Forelimb muscle (tissue), 1 donor: ENCODE measurements at places on chromosomes 6 and 20.

DNA sequence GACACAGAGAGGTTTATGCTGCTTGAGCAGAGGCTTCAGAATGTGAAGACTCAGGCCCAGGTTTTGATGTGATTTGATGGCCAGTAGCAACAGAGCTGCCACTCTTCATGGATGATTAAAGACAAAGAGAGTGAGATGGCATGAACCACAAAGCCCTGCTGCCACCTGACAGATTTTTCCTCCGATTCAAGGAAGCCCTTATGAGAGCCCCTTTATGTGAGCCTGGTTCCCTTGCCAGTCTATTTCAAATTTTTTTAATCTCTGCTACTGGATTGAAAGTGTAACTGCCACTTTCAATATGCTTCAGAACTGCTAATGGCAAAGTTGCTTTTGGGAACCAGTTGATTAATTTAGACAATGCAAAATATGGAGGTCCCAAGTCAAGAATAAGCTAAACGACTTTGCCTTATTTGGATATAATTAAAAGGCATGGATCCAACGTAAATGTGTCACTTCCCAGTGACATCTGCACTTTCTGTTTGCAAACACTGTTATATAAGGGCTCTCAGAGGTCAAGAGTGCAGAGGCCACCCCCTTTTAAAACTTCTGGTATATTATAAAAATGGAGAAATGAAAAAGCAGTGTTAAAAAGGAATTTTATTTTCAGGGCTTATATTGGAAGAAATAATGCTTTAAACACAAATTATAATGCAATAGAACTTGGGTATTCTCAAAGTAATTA is 238.9 kb upstream of the FLRT3 start:
- DNase-seq = no peak

- no peak for DNase-seq
Observed at GRCh38 chr6:111267764-111268333, 180.5 kb downstream of the SLC16A10 start.

GRCh38 chr6:5149159-5149704 is 64.1 kb downstream of the PPP1R3G start:
- no peak for DNase-seq

DNA sequence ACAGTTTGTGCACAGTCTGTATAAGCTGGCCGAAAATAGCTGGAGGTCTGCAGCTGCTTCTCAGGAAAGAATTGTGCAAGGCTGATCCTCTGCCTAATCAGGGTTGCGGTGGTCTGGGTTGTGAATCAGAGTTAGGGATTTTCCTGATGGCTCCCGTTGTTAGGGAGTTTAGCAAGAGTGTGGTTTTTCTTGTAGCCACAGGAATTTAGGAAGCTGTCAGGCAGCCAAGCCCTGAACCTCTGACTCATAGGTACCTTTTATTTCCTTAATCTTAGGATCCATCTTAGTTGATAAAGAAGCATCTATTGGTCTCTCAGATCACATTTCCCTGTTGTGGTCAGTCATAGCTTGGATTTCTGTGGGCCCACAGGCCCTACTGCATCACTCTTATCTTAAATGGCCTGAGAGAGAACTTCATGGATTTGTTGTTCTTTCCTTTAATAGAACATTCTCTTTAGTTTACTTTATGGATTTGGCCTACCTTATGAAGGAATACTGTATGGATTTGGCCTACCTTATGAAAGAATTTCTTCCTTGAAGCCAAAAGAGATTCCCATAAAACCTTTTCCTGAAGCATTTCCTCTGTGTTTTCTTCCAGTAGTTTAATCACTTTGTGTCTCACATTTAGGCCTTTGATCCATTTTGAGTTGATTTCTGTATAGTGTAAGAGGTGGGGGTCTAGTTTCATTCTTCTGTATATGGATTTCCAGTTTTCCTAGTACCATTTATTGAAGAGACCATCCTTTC is 10.3 kb downstream of the KIF25 start:
- DNase-seq = no peak

DNA sequence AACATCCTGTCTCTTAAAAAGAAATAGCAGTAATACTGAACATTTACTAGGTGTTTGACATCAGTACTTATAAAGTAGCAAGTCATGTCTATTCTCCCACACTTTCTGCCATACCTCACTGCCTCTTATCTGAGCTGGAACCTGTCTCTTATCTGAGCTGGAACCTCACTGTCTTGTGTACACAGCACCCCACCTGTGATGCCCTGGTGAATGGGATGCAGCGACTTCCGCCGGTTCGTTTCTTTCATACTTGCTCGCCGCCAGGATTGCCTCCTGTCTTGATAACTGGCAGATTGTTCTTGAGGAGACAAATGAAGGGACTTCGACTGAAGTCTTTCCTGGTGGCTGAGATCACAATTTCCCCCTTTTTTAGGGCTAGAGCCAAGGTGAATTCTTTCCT is 2.9 kb downstream of the DSN1 start:
- no peak for DNase-seq

DNA sequence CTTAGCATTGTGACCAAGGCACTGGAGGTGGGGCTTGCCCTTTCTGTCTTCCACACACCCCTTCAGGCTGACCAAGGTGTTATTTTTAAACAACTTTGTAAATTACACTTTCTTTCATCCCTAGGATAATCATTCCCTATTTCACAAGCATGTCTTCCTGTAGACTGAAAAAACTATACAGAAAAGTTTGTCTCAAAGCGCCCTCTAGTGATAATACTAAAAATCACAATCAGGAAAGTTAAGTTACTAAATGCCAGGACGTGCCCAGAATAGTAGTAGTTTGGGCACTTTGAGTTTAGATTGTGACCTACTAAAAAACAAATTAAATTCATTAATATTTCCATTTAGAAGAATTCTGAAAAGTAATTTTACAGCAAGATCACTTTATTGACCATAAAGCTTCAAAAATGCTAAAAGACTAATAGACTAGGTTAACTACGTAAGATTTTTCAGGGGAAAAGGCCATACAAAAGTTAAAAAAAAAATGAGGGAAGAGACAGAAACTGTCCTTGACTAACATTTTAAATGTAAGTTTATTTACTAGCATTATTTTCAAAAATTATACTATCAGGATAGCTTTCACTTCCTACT is 123.3 kb upstream of the DUSP22 start:
- DNase-seq = no peak

GRCh38 chr20:19624221-19624965 is 133.7 kb upstream of the RIN2 start:
- DNase-seq = no peak

- no peak for DNase-seq
Observed at GRCh38 chr6:113182370-113183141, 674.6 kb upstream of the MARCKS start.

DNA sequence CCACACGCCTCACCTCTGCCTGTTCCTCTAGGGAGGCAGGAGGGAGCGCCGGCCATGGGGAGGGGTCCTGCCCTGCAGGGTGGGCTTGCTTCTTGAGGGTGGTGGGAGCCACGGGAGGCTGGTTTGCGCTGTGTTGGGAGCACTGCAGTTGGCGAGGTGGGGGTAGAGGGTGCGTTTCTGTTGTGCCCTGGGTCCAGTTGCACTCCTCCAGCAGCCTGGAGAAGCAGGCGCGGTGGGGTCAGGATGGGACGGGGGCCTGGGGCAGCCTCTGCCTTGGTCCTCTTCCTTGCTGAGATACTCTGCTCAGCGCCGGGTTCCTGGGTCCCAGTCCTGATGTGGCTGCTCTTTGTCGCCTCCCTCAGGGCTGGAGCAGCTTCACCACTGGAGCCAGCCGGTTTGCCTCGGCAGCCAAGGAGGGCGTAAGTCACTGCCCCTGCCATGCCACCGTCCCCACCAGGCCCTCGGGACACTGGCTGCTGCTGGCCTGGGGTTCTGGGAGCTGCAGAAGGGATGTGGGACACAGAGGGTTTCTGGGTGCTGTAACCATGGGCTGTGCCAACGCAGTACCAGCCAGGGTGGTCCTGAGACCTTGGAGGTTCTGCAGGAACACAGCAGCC is 8.4 kb downstream of the ARFGAP1 start:
- no peak for DNase-seq

DNA sequence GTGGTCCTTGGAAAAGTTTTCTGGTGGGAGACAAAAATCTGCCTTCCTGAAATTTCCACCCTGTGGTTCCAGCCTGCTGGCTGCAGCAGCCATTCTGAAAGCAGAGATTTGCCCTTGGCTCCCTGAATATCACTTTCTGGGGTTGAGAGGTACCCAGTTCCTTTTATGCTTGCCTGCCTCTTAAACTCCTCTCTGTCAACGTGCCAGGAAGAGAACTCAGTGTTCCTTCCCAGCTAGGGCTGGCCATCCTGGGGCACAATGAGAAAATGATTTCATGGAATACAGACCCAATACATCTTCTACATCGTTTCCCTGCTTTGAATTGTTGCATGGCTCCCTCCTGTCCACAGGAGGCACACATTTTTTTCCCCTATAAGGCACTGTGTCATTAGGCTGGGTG is 1.6 kb upstream of the DSN1 start:
- DNase-seq = no peak

DNA sequence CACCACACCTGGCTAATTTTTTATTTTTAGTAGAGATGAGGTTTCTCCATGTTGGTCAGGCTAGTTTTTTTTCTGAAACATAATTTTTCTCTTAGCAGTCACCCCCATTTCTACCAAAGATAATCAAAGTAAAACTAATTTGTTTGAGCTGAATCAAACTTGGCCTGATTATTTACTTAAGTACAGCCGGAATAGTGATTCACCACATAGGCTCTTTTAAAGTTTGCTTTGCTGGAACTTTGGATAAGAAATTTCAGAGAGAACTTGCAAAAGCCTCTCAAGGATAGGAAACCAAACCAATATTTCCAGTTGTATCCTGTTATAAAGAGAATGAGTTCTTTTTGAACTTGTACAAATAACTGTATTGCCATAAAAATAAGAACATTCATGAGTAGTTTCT is 105.0 kb upstream of the SYNCRIP start:
- DNase-seq = no peak

DNA sequence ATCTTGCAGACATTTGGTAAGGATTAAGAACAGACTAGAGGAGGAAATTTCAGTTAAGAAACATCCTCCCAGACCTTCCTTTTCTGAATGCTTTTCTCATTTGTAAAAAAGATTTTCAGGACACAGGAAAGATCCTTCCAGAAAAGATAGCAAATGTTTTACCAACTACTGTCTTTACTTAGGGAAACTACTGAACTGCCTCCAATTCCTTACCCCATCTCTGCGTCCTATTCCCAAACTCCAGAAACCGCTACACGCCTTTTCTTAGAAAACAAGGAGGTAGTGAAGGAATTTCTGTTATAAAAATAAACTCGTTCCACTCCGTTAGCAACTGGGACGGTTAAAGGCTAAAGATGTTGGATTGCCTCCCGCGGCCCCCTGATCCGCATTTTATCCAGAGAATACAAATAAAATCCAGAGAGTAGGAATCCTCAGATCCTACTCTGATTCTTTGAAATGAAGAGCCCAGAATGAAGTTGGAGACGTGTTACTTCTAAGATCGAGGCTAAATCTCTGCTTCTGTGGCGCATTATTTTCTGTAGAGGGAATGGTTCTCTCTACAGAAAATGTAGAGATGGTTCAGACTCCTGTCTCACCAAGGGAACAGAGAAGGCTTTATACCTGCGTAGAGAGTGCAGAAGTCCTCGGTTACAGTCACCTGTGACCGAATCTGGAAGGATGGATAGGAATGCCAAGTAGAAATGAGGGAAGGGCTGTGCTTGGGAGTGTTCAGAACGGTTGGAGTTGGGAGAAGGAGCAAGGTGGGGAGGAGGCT is 133.0 kb downstream of the GPX5 start:
- no peak for DNase-seq

GRCh38 chr6:21521276-21521675 is 72.3 kb upstream of the SOX4 start:
- no peak for DNase-seq

- DNase-seq = no peak
Observed at GRCh38 chr6:148471624-148472159, 129.1 kb downstream of the SASH1 start.

- DNase-seq = no peak
Observed at GRCh38 chr6:104625536-104625935, 234.2 kb downstream of the HACE1 start.

GRCh38 chr20:62740286-62741141 is 31.9 kb downstream of the NTSR1 start:
- DNase-seq = no peak

DNA sequence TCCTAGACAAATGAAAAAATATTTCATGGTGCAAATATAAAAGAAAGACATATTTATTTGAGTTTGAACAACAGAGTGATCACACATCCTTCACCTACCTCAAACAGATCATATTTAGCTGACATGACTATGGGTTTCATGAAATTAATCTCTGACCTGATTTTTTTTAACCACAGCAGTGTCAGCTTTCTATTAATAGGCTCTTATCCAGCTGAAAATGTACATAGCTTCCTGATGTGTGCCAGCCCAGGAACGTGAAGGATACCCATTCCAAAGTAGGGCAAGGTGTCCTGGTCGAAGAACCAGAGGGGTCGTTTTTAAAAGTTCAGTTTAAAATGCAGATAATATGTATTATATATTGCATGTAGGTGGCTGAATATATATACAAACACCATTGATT is 19.8 kb downstream of the TRDN start:
- DNase-seq = no peak

DNA sequence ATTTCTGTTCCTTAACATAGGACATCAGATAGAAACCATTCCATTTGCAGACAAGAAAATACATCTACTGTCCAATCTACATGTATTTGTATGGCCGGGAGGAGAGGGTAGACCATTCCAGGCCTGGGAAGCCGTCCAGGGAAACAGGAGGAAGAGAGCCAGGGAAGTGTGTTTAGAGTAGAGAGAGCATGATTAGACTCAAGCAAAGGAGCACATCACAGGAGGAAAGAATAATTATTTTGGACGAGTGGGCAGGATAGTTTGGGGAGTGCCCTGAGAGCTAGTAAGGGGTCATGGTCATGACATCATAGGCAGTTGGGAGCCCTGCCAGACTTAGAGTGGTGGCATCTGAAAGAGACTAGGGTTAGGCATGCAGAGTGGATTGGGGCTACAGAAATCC is 250.0 kb downstream of the HIVEP2 start:
- peak; percentile 69 for DNase-seq

DNA sequence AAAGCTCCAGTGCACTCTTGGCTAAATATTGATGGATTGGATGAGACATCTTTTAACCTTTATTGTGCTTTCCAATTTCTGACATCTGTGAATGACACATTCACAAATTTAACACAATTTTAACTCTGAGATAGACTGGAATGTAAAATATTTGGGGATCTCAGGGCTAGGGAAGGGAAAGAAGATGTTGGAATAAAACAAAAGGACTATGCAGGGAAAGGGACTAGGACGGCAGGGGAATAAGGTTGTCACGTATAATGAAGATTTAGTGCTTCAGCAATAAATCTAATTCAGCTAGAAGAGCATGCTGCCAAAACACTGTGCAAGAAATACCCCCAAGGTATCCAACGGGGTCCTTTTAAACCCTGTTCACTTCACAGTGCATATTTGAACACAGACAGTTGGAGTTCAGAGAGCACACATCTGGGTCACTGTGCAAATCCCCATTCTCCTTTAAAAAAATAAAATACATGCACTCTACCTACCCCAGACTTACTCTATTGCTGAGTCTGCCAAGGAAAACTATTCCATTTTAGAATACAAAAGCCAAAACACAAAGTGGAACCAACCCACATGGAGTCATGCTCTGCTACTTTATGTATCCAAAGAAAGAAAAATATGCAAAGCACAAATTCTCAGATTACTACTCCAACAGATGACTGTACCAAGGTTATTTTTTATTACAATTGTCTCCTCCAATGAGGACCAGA is 151.0 kb upstream of the RSPO3 start:
- DNase-seq = no peak
